ENCODE measurements at places on chromosomes 4 and X.

DNA sequence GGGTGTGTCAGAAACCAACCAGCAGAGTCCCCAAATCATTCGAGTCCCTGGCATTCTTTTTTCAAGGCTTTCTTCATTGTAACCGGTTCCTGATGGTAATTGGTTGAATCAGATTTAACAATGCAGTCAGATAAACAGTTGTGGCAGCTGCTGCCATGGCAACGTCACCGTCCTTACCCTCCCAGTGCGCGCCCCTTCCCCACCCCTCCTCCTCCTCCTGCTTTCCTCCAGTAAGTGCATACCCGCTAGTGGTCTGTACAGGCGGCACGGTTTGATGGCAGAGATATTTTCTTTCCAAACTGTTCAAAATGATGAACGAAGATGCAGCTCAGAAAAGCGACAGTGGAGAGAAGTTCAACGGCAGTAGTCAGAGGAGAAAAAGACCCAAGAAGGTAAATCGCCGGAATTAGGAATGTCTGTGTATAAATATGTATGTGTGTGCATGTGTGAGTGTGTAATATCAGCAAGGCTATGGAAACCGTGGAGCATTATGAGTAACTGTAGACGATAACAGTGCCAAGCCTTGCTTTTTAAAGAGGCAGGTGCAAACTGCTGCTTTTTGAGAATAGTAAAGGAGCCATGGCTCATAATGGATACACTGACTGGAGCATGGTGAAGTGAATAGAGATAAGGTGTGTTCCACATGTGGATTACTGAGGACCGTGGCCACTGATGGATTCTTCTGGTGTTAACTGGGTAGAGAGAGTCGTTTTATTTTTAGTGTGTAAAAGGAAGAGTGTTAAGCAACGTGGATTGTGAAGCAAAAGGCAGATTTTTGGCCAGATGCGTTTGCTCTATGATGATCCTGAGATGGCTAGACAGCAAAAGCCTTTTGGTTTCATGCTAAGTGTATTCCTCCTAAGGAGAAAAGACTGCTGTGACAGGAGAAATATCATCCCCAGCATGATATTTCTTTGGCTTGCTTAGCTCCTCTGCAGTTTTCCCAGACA lies at the start of gene ANK2:
TSS of gene ANK2 (plus strand) at position 233 of the 950 bp plus-strand sequence. CDS start at position 309, 76 bp downstream.
- no peak for DNase-seq

- DNase-seq, result no peak
Observed at GRCh38 chrX:106566362-106566761, 45.4 kb upstream of the RADX start.

DNA sequence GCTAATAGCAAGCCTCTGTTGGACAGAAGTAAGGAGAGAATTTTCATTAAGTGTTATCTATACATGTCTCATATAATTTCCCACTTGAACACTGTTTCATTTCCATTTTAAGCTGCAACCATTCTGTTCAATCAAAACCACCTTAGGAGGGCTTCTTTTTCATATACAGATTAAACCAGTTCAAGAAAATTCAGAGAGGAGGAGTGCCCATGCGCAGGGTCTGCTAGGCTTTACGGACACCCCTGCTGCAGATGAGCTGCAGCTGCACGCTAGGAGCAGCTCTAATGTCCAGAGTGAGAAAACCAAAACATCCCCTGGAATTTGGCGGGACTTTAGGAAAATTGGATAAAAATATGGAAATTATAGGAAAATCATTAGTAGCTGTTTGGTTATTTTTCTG lies 541.0 kb downstream of the SPRY1 start:
- DNase-seq, result no peak

DNA sequence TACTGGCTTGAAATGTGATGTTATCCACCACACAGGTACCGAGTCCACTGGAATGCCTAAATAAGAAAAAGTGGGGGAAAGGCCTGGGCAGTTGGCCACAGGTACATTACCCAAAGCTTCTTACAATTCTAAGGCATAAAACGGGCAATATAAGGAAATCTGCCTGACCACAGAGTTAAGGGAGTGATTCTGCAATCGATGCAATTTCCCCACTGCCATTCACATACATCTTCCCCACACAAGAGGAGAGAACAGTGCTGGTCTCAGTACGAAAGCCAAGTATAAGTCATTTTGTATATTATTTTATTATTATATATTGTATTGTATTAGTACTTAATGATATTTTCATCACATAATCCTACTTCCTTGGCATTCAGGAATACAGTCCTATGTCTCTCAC lies 30.6 kb downstream of the RFC1 start:
- no peak for DNase-seq
